NCI-H2029 treated with DMSO at 0.1 percent for 48 hours (cell line): ENCODE measurements at places on chromosomes 2 and 18.

DNA sequence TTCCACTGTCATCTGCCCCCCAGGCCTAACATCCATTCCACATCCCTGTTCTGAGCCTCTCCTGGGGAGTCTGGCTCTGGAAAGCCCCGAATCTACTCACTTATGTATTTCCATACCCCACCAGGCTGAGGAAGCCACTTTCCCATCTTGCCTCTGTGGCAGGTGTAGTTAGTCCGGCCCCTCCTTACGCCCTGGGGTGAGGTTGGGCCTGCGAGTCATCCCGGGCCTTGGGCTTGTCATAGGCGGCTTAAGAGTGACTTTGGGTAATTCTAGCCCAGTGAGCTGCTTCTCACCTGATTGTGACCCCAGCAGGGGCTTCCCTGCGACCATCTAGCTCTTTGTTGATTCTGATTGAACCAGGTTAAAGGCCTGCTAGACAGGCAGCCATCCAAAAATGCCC, 21.1 kb downstream of the PCARE start:
- no peak for DNase-seq

DNA sequence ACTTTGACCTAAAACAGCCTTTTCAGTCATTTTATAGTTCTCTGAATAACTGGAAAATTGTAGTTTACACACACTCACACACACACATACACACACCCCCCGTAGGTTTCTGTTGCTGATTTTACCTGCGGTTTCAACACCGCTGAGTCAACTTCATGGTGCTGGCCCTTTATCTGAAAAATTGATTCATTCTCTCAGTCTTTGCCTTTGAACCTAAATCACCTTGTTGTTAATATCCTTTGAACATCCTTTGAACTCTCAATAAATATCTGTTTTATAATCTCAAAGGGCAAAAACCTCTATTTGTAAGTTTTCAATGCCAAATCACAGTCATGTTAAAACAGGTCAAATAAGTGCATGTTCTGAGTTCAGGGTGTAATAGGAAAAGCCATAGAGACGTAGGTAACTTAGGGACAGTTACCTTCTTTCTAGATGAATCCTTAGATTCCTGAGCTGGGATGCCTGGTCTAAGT, 109.0 kb upstream of the BZW1 start:
- no peak for DNase-seq

DNA sequence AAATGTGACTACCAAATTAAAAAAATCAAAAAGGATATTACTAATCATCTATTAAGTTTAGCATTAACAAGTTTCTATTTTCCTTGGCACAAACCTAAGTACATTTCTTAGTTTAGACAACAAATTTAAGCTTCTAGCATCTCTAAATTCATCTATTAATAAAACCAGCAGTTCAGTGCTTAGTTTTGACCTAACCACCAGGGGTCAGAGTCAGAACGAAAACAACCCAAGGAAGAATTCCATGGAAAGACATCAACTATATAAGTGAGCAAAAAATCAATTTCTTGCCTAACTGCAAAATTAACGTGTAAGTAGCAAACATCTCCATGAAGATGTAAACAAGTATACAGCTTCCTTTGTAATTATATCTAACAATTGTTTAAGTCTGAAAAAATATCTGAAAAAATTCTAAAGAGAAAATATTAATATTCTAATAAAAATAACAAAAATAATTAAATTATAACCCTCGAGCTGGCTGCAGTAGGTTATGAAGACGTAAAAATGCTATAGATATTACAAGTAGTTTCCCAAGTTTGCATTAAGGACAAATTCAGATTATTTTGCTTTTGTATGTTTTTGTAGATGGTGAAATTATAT, 83.7 kb downstream of the CERKL start:
- DNase-seq = no peak

DNA sequence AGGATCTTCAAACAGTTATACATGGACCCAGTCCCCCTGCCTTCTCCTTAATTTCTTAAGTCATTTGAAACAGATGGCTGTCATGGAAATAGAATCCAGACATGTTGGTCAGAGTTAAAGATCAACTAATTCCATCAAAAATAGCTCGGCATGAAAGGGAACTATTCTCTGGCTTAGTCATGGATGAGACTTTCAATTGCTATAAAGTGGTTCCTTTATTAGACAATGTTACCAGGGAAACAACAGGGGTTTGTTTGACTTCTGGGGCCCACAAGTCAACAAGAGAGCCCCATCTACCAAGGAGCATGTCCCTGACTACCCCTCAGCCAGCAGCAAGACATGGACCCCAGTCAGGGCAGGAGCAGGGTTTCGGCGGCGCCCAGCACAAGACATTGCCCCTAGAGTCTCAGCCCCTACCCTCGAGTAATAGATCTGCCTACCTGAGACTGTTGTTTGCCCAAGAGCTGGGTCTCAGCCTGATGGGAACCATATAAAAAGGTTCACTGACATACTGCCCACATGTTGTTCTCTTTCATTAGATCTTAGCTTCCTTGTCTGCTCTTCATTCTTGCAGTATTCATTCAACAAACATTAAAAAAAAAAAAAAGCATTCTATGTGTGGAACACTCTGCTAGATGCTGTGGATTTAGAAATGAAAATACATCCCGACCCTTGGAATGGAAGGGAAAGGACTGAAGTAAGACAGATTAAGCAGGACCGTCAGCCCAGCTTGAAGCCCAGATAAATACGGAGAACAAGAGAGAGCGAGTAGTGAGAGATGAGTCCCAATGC, 4.6 kb downstream of the TTR start:
- DNase-seq = no peak

DNA sequence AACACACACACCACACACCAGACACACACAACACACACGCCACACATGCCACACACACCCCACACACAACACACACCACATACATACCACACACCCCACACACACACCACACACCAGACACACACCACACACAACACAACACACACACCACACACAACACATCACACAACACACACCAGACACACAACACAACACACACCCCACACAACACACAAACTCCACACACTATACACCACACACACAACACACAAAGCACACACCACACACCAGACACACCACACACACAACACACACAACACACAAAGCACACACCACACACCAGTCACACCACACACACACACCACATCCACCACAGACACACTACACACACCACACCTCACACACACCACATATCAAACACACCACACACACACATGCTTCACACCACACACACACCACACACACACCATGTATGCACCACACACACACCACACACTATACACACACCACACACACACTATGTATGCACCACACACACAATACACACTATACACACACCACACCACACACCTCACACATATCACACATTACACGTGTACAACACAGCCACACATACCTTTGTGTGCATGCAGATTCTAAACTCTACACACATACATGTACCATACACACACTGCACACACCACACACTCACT, 72.2 kb downstream of the TMEM18 start:
- no peak for DNase-seq

GRCh38 chr2:157327200-157327599, 1.6 kb upstream of the ERMN start:
- no peak for DNase-seq

DNA sequence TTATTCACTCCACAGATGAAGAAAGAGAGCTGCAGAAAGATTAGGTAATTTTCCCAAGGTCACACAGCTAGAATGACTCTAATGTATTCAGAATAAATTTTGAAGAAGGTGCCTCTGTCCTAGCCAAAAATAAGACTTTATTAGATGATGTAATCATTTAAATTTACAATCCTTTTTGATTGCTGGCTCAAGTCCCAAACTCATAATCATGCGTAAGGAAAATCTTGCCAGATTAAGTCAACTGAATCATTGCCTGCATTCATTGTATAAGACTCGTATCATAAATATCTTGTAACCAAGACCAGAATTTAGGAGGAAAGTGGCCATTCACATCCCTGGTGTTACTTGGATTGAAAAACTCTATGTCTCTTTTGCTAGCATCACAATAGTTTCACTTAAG, 53.1 kb upstream of the STK39 start:
- no peak for DNase-seq
